ENCODE measurements at places on chromosomes 3 and 15. TPM values are rescaled to one million over a fixed set of nuclear protein-coding genes. Genes with fewer than 3 reads are reported as not detected.

DNA sequence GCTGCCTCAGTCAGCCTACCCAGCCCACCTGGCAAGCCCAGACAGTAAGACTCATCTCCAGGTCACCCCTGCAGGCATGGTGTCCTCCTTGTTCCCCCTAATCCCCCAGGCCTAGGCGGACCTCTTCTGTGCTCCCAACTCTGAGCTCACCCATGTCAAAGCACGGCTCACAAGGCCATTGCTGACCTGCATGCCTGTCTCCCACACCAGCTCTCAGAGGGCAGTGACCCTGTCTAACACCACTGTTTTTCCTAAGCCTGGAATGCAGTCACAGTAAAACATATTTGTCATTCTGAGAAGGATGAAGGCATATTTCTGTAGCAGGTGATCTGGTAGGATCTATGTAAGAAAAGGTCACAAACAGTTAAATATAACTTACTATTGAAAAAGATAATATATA is 110.3 kb upstream of the HACD2 start:
- no peak for DNase-seq

DNA sequence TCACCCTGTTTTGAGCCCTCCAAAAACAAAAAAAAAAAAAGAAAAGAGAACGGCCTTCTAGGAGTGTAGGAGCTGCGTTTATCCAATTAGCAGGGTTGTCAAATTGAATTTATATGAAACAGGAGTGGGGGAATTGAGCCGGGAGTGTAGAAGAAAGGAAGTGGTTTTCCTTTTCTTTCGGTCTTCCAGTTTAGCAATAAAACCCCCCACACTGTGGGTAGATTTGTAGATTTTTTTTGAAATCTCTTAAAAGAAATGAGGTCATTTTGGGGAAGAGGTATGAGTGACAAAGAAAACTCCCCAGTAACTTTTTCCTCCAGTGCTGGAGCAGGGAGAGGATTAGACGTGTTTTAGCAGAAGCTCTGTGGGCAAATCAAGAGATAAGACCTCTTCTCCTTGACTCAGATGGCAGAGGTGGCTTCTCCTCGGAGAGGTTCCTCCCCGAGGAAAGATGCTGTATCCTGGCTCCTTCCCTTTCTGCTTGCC is 30.8 kb downstream of the BOC start:
- no peak for DNase-seq

- no peak for DNase-seq
Observed at GRCh38 chr15:80801891-80802680, 22.9 kb downstream of the CEMIP start.

Gene CPNE9
- total RNA-seq = not detected

Gene GABRR3
- total RNA-seq = not detected

Gene HTR3E
- not detected for total RNA-seq

DNA sequence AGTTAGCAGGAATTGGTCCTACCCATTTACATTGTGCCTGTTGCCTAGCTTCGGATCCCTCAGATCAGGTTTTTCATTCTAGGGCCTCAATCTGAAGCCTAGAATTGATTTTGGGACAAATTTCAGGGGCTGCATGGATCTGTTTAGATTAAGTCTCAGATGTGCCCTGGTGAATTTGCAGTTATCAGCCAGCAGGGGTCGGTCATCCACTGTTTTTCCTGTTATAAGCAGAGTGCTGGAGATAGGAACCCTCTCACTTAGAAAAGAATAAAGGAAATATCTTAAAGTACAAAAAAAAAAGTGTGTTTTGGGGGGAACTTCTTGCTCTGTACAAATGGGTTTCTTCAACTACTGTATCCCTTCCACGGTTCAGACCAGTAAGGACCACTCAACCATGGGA is 212.5 kb downstream of the BCHE start:
- DNase-seq = no peak

- peak; percentile 93 for DNase-seq
Observed at GRCh38 chr3:127002195-127003174, 19.6 kb downstream of the PLXNA1 start.

Gene SLC24A5
- total RNA-seq = 0.36 TPM

DNA sequence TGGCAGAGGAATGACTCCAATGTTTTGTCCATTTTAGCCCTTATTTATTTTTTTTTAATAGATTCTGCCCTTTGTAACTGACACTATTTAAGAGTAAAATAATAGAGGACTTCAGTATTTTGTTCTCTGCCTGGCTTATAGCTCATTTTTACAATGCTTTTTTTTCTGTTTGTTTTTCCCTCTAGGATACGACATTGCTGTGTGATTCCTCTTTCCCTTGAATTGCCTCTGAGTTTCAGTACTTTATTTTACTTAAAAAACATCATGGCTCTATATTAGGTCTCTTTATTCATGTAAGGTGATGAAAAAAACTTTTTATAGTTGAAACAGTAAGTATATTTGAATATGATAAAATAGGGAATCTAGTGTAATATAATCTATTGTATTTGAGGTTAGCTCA is 179.1 kb downstream of the PTPRG start:
- DNase-seq = no peak

DNA sequence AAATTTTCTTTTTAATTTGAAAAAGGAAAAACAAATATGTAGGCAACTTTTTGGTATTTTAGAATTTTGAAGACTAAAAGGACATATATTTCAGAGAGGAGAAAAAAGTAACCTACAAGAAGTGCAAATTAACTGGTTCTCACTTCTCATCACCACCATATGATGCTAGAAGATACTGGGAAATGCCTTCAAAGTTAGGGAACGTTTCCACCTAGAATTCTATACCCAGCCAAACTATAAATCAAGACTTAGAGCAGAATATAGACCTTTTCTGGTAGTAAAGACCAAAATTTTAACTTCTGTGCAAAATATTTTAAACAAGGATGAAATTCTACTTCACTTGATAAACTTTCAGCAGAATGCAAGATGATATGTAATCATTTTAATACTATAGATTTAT is 112.3 kb upstream of the PHLDB2 start:
- no peak for DNase-seq

GRCh38 chr3:72482589-72483321 is 365.5 kb downstream of the SHQ1 start:
- peak; percentile 73 for DNase-seq

Gene CLEC3B
- 21.3 TPM for total RNA-seq

- no peak for DNase-seq
Observed at GRCh38 chr15:61621146-61621545, 392.0 kb upstream of the RORA start.

Gene FBN1
- total RNA-seq = 173 TPM

Gene SNTN
- not detected for total RNA-seq

Gene CRTAP
- 245 TPM for total RNA-seq

- DNase-seq = no peak
Observed at GRCh38 chr3:131047582-131047981, 20.9 kb downstream of the NEK11 start.

Data from sigmoid colon (tissue), 7 donors.